ENCODE measurements at places on chromosomes 2 and 18.

DNA sequence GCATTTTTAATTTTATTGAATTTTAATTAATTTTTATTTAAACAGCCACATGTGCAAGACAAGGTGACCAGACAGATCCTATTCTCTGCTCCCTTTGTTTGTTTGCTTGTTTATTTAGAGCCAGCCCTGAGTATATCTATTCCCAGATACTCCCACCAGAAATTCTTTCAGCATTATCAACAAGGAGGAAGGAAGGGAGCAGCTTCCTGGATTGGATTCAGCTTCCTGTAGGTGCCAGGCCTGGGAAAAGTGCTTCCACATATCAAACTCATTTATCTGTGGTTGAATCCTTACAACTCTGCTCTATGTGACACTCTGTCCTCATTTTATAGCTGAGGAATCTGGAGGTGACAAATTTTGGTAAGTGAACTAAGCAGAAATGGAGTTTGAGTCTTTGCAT is 60.5 kb upstream of the KLF7 start:
- DNase-seq = no peak

DNA sequence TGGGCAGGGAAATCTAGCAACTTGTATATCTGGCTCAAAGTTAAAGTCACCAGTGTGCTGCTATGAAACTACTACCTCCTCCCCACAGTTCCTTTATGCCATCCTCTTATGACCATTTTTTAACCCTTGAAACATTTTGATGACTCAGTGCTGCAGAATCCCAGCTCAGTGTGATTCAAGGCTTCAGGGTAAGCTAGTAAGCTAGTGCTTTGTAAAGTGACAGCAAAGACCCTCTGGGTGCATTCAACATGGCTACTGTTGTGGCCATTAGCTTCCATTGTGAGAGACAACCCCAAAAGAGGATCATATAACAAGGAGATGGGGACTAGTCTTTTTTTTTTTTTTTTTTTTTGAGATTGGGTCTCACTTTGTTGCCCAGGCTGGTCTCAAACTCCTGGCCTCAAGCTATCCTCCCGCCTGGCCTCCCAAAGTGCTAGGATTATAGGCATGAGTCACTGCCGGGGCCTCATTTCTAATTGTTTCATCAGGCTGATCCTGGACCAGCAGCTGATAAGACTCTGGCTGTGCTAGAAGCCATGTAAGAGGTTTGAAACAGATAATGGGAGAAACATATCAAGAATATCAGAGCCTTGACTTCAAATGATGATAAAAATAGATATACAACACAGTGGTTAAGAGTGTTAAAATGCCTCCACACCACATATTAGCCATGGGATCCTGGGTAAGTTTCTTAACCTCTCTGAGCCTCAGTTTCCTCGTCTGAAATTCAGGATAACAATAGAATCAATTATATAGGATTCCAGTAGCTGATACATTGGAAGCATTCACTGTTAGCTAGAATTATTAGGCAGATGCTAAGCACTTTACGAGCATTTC is 65.7 kb upstream of the RTN4 start:
- no peak for DNase-seq

- no peak for DNase-seq
Observed at GRCh38 chr2:231696004-231696367, 12.3 kb upstream of the PTMA start.

DNA sequence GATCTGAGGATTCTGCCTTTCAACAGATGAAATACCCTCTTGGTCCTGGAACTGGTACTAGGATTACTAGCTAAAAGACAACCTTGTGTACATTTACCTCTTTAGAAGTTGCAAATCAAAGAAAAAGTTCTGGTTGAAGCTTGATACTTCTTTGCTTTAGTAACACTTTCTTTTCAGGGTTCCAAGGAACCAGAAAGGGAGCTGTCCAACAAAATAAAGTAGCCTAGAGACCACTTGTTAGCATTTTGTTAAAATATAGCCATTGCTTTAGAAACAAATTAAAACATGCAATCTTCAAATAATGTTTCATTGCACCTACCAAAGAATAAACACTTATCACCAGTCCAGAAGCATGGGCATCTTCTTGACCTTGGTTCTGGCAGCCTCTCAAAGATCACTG is 117.9 kb upstream of the MAP3K20 start:
- no peak for DNase-seq

DNA sequence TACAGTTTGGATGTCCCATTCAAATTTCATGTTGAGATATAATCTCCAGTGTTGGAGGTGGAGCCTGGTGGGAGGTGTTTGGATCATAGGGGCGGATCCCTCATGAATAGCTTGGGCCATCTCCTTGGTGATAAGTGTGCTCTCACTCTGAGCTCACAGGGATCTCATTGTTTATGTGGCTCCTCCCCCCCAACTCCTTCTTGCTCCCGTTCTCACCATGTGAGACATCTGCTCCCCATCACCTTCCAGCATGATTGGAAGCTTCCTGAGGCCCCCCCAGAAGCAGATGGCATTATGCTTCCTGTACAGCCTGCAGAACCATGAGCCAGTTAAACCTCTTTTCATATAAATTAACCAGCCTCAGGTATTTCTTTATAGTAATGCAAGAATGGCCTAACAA is 3.0 kb upstream of the INPP1 start:
- DNase-seq = no peak

- DNase-seq = no peak
Observed at GRCh38 chr2:44722026-44722625, 219.4 kb upstream of the SIX3 start.

- no peak for DNase-seq
Observed at GRCh38 chr18:76395609-76396008, 99.4 kb downstream of the ZNF516 start.

DNA sequence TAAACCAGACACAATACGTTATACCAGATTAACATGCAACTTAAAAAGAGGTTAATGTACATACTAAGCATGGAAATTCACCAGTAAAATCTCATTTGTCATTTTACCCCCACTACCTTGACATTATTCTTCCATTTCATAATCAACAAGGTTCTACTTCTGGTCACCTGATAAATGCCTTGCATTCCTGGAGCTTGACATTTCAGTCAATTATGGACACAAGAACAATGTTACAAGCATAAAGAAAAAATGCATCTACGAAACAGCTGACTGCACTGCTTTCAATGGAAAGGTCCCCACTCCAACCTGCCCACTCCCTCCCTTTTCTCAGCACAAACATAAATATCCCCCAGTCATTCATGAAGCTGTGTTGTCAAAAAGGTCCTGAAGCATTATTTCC is 31.4 kb downstream of the ARL5A start:
- no peak for DNase-seq

GRCh38 chr2:138960191-138960590 is 180.0 kb upstream of the NXPH2 start:
- no peak for DNase-seq

- no peak for DNase-seq
Observed at GRCh38 chr2:127047716-127048617, 59.0 kb downstream of the BIN1 start.

DNA sequence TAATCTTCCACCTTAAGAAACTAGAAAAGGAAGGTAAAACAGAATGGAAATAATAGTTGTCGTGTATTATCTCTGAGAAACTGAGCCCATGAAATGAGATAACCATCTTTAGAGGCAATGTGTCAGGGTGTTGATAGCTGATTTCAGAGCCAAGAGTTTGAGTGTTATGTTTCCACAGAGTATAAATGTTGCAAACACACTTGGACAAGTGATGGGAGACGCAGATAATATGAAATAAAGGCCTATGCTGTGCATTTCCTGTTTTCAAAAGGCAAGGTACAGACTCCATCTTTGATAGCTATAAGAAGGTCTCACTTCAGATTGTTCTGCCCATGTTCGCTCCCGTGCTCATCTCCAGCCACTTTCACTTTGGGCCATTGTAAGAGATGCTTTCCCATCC is 25.9 kb upstream of the DNER start:
- no peak for DNase-seq

- DNase-seq = no peak
Observed at GRCh38 chr2:223626716-223627115, 24.6 kb upstream of the SCG2 start.

DNA sequence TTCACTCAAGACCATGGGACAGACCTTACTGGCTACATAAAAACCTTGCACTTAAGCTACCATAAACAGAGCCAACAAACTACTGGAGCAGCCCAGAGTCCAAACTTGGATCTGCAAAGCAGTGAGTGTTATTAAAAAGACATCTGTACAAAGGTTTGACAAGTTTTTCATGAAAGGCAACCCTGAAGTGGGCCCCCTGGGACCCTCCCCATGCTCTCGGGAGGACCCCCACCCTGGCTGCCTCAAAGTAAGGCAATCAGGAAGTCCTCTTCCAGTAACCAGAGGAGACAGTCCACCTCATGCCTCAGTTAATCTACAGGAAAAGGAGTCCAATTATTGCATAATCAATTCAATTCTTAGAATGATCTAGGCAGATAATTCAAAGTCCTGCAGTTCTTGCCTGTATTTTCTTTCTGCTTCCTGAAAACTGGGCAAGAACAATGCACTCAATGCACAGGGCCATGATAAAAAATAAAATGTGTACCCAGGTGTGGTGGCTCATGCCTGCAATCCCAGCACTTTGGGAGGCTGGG is 69.7 kb downstream of the TBC1D8 start:
- DNase-seq = no peak

GRCh38 chr2:43144263-43144662 is 82.1 kb downstream of the ZFP36L2 start:
- no peak for DNase-seq

GRCh38 chr18:66571845-66572244 is 32.0 kb downstream of the CDH19 start:
- no peak for DNase-seq

DNA sequence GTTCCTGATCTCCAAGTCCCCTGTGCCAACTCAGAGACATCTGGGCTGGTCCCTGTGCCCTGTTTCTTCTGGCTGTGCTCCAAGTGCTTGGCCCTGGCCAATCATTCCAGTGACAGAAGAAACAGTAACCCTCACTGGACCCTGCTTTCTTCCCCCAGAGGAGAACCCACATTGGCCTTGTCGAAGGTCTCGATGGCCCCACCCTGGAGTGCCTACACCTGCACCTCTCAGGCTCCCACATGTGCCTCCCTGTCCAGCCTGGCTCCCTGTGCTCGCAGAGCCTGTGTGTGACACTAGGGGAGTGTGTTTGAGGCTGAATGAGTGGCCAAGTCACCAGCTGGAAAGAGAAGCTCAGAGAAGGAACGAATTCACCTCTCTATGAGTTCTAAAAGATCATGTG is 5.9 kb upstream of the MAL start:
- no peak for DNase-seq

- DNase-seq = no peak
Observed at GRCh38 chr2:213723707-213724106, 439.4 kb downstream of the SPAG16 start.

GRCh38 chr2:120620025-120620793 is 115.5 kb upstream of the GLI2 start:
- DNase-seq = no peak

DNA sequence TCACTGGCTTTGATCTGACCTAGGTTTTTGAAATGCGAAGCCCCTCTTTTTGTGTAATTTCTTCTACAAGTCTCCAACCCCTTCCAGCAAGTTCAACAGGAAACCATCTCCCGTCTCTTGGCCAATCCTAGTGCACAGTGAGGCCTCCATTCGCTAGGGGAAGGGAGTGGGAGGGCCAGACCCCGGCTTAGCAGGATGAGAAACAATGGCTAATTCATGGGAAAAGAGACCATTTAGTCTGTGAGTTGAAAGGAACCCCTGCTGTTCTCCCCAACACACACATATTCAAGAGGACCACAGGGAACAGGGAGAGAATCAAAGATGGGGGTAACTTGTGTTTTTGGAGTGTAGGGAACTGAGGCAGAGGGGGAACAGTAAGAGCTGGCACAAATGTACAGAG is 83.0 kb downstream of the RTN4 start:
- DNase-seq = no peak

DNA sequence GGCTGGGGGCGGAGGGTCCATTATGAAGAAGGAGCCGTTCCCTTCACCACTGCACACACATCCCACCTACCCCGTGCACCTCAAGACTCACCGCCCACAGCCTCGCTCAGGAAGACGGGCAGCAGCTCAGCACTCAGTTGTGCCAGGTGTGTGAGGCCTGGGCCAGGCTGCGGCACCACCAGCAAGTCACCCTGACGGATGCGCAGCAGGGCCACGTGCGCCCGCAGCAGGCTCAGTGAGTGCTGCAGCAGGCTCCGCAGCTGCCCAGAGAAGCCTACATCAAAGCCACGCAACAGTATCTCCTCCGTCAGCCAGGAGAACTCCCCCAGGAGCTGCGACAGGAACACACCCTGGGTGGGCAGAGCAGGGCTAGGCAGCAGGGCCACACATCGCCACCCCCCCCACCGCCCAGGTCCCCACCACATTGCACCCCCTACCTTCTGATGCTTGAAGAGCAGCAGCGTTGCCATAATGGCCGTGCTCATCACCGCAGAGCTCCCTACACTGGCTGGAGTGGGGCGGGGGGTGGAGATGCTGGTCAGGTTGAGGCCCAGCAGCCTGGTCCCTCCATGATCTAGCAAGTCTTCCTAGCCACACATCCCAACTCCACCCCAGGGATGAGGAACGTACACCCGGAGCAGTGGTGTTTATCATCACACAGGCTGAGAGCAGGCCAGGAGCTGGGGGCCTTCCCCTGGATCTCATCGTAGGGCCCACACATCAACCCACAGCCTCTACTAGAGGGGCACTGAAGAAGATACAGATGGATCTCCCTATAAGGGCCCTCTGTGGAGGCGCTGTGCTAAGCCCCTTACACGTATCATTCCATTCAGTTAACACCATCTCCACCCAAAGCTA is 10.2 kb downstream of the GPAT2 start:
- DNase-seq = no peak

- DNase-seq = no peak
Observed at GRCh38 chr2:150978053-150978452, 283.6 kb downstream of the RBM43 start.

DNA sequence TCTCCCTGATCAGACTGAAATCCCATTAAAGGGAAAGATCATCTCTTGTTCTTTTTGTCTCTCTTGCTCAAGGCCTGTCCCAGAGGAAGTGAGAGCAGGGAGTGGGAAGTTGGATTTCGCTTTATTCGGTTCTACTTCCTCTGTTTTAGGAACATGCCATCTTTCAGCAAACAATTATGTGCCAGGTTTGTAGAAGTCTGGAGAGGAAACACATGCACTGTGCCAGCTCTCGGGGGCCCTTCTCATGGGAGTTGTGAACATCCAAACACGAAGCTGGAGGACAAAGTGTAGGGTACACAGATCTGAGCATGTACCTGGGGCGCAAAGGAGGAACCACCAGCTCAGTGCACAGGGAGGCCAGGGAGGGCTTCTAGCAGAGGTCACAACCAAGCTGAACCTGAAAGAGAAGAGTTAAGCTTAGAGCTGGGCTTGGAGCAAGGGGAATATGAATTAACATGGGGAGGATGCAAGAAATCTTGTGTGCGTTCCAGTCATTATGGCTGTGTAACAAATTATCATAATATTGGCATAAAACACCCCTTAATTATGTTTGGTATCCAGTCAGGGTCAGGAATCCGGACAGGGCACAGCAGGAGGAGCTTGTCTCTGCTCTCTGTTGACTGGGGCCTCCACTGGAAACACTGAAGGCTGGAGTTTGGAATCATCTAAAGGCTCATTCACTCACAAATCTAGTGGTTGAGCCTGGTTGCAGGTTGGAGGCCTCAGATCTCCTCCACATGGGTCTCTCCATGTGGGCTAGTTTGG is 128.6 kb downstream of the ZFP36L2 start:
- DNase-seq = no peak
